CD4-positive, CD25-positive, alpha-beta regulatory T cell (primary cell): ENCODE measurements at places on chromosomes 2 and 18. TPM values are rescaled to one million over a fixed set of nuclear protein-coding genes. Genes with fewer than 3 reads are reported as not detected.

DNA sequence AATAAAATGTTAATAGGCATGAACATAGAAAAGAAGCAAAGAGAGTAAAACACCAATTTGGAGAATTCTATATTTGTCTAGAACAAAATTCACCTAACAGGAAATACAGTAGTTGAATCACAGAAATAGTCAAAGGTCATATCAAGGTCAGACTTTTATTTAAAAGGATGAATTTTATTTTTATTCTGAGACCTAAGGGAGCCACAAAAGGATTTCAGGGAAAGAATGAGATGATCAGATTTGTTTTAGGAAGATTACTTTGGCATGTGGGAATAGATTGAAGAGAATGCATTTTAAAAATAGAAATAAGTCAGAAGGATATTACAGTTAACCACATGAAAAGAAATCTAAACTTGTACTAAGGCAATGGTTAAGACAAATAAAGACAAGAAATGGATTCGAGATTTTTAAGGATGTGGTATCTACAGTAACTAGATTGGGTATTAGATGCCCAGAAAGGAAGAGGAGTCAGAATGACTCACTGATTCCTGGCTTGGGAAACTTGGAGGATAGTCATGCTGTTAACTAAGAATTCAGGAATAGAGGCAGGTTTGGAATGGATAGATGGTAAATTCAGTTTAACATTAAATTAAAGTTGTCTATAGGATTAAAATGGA, 56.0 kb downstream of the METTL4 start:
- no peak for DNase-seq

DNA sequence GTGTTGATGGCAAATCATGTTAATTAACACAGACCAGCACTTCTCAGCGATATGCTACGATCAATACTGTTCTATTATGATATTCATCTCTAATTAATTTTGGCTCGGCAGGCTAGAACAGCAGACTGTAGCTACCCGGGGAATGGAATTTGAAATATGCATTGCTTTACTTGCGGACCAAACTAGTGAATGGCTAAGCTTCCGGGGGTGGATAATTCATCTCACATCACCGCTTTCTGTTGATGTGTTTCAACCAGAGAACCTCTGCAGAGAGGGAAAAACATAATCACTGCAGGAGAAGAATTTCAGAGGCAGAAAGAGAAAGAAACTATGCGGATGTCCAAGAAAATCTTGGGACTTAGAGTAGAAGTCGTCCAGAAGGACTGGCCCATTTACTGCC, 490.9 kb downstream of the STK39 start:
- DNase-seq = no peak

Gene PFN4
- not detected for total RNA-seq

- DNase-seq = no peak
These were observed 129.0 kb downstream of the EVA1A start for GRCh38 chr2:75431763-75432162.

DNA sequence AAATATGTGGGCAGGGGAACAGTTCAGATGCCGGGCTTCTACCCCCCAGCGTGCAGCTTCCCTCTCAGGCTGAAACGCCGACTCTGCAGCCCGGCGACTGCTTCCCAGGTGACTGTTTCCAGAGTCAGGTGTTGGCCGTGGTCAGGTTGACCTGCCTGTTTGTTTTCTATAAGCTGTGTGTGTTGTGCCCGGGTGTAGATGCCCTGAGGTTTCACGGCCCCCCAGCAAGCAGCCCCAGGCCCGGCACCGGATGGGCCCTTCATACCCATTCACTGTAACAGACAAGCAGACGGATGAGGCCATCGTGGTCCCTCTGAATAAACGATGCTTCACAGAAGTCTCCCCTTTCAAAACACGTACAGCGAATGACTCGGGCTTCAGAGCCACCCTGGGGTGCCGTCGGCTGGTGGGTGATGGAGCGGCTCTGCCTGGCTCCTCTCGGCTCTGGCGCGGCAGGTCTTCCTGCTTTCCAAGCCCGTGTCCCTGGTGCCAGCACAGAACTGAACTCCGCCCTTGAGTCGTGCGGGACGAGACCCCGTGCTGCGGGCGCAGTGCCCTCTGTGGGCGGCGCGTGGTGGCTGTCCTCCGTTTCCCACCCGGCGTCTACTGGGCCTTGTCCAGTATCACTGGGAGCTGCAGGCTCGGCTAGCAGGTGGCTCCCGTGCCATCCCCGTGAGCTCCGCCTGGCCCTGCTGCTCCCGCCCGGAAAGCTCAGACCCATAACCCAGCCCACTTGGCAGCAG, 15.0 kb upstream of the KCNG2 start:
- DNase-seq = no peak

DNA sequence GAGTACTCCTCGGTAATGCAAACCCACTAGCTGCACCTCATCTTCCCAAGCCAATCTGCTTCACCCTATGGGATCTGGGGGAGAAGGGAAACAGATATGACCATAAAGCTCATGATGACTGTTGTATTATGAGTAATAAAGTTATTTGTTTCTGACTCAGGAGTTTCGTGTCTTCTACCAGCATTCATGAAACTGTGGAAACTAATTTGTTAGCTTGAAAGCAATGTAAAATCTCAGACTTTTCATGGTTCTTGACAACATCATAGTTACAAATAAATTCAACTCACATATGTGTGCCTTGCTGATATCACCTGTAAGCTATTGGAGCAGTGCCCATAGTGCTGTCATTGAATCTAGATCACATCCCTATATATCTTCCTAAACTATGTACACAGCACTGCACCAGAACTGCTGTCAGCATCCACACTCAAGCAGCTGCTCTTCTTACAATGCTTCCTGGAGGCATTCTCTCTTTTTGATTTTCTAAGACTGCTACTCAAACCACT, 135.6 kb upstream of the KYNU start:
- no peak for DNase-seq

GRCh38 chr2:238784671-238785527, 63.0 kb upstream of the TWIST2 start:
- peak; percentile 29 for DNase-seq

- DNase-seq = no peak
These were observed 473.6 kb downstream of the NUP35 start for GRCh38 chr2:183597841-183598240.

DNA sequence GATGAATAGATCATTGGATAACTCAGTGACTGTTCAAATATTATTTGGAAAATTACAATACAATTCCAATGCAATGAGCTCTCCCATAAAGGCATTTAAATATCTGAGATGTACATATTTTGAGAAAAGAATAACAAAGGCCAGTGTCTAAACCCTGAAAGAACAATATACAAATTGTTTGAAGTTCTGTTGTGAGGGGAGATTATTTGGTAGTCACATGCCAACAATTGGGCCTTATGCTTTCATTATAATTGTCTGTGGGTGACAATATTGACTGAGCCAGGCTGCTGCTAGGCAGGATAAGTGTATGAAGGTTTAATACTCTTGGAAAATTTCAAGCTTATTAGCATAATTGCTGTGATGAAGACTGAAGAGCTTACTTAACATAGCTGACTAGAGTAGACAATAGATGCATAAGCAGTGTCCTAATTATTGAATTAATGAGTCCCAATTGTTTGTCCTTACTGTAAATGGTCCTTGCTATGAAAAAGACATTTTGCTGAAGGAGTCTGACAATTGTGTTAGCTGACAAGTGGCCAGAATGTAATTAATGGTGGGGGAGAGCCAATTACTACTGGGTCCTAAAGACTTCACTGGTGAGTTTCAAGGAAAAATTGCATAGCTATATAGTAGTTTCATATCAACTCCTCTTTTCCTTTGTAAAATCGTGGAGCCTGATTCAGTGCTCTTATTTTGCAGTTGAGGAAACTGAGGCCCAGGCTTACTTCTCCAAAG, 5.0 kb upstream of the SMAD2 start:
- no peak for DNase-seq

GRCh38 chr2:69171116-69171896, 158.3 kb downstream of the ANTXR1 start:
- no peak for DNase-seq

- DNase-seq = no peak
These were observed 165.7 kb downstream of the WDPCP start for GRCh38 chr2:63422556-63422955.

DNA sequence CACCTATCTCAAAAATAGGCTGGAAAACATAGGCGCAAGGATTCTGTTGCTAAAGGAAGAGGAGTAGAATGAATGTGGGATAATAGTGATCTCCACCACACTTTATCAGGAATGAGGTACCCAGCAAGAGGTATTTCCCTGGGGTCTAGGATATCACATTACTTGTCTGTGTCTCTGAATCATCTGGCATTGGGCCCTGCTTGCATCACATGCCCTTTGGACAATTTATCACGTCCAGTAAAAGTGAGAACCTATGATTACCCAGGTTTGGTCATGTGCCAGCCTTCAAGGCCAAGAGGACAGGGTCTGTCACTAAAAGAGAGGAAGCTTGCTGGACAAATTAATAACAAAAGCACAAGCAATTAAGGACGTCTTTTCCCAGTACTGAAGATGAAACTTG, 11.4 kb upstream of the TRAPPC8 start:
- no peak for DNase-seq

GRCh38 chr2:1814616-1815015, 70.3 kb upstream of the PXDN start:
- DNase-seq = no peak

Gene SLC19A3
- not detected for total RNA-seq

DNA sequence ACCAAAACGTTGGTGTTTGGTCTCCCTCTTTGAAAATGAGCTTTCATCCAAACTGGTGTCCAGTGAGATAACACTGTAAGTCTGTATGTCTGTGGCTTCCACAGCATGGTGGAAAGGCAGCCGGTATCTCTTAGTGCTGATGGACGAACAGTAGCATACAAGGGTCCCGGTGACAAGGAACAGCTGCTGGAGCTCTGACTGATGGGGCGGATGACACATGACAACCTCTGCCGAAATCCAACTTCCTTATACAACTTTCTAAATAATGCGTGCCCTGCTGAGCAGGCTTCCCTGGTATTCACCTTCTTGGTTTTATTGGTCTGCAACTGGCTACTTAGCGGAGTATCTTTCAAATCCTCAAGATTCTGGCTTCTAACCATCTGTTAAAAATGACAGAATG, 216.2 kb downstream of the SRBD1 start:
- no peak for DNase-seq

DNA sequence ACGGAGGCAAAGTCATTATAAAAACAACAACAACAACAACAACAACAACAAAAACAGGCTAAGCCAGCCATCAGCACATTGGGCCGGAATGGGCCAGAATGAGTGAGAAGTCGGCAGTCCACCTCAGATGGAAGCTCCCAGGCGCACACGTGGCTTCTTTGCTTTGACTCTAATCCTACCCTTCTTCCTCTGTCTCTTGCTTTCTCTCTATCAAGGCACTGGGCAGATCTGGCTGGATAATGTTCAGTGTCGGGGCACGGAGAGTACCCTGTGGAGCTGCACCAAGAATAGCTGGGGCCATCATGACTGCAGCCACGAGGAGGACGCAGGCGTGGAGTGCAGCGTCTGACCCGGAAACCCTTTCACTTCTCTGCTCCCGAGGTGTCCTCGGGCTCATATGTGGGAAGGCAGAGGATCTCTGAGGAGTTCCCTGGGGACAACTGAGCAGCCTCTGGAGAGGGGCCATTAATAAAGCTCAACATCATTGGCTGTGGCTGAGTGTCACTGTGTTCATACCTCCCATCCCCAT, 52.2 kb downstream of the MARCO start:
- no peak for DNase-seq

Gene SERPINB10
- not detected for total RNA-seq

Gene CYP27A1
- total RNA-seq = not detected

DNA sequence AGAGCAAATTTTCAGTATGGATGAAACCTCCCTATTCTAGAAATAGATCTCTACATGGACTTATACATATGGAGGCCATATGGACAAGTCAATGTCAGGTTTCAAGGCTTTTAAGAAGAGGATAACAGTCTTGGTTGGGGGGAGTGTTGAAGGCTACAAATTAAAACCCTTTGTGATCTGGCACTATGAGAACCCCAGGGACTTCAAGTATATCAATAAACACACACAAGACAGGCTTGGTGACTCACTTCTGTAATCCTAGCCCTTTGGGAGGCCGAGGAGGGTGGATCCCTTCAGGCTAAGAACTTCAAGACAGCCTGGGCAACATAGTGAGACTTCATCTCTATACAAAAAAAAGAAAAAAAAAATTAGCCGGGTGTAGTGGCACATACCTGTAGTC, 127.2 kb upstream of the SP5 start:
- no peak for DNase-seq

GRCh38 chr2:217316743-217317142, 456.9 kb upstream of the TNP1 start:
- no peak for DNase-seq

DNA sequence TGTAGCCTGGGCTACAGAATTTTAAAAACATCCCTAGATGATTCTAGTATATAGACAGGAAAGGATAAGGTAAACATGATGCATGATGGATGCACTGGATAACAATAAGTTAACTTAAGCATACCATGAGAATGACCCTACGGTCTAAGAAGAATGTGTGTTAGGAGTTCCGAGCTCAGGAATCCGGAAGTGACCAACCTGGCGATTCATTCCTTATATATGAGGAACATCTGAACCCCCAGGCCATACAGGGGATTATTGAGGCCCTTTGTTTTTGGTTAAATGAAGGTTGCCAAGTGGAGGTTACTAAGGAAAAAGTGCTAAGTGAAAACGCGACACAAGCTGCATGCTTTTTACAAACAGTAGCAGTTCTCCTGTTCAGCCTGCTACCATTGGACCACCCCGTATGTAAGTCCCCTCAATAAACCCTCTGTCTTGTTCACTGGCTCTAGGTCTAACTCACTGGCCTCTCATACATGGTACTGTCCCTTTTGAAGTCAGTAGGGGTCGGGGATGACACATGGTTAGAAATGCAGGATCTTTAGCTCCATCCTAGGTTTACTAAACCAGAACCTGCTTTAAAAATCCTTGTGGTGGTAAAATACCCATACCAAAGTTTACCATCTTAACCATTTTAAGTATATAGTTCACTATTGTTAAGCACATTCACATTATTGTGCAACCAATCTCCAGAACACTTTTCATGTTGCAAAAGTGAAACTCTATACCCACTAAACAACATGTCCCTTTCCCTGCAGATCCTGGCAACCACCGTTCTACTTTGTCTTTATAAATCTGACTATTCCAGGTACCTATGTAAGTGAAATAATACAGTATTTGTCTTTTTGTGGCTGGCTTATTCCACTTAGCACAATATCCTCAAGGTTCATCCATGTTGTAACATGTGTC, 111.0 kb upstream of the MAP4K3 start:
- DNase-seq = no peak

Gene FAM168B
- total RNA-seq = 72.1 TPM

Gene REG3A
- not detected for total RNA-seq

Gene TRPM8
- total RNA-seq = not detected

GRCh38 chr2:217836901-217837491, 165.8 kb downstream of the TNS1 start:
- no peak for DNase-seq

- DNase-seq = no peak
These were observed 131.3 kb downstream of the COMMD1 start for GRCh38 chr2:62036761-62037250.

Gene TM4SF20
- not detected for total RNA-seq
